ENCODE measurements at places on chromosomes 3 and 15.

GRCh38 chr15:51718746-51719145 lies 18.7 kb downstream of the LYSMD2 start:
- no peak for DNase-seq

GRCh38 chr3:143644370-143645089 lies 203.7 kb downstream of the SLC9A9 start:
- no peak for DNase-seq

DNA sequence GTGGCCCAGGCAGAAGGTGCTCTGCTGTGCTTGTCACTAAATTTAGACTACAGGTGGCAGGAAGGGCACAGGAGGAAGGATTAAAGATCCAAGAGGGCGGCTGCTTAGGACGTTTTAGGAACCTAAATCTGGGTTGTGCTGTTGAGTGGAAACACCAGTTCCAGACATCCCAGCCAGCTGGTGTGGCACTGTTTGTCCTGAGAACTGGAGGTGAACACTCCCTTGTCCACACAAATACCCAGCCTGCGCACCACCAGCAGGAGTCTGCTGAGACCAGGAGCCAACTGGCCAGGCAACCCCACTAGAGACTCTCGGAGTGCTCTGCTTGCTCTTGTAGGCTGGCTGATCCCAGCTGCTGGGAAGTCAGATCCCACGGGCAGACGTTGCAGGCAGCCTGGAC lies 30.3 kb upstream of the UACA start:
- no peak for DNase-seq

- no peak for DNase-seq
Measured at GRCh38 chr3:175620093-175620492, 761.0 kb downstream of the NAALADL2 start.

DNA sequence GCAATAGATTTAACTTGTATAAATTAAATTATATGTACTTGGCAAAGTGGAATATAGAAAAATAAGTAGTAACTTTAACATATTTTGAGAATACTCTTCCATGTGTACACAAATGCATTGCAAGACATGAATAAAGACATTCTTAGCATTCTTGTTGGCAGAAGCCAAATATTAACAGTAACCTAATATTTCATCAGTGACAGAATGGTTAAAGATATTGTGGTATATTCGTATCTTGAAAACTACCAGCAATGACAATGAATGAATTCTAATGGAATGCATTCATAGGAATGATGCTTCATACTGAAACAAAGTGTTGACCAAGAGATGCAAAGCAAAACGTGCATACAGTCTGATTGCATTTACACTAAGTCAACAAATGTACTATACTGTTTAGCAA lies 524.7 kb downstream of the GRM7 start:
- DNase-seq = no peak

DNA sequence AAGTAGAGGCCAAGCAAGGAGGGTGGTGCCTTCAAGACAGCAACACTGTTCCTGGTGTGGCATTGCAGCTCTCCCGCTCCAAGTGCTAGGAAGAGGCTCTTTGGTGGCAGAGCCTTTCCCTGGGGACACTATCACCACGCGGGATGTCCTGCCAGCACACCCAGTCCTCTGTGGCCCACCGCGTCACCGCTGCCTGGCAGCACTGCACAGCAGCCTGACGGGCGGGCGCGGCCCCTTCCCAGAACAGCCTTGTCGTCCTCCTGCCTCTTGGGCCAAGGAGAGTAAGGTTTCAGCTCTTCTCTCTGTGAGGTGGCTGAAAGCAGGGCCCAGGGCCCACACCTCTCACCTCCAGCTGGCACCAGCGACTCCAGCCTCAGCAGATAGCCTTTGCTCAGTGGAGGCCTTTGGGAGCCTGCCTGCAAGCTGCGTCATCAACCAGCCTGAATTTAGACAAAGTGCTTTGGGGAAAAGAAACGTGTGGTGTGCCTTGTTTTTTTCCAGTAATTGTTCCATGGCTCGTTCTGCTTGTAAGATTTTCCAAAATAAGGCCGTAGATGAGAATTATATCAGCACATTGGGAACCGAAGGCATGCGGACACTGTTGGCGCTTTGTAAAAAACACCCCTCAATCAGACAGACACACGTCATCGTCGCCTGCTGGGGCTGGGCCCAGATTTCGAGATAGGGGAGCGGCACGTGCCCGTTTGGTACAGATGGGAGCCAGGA lies 65.0 kb downstream of the AAGAB start:
- DNase-seq = no peak
